Activated CD4-positive, alpha-beta T cell treated with anti-CD3 and anti-CD28 coated beads, Interleukin-2, amount 10 ng/mL, durations not matched to agents 24 days and 14 days (primary cell): ENCODE measurements at places on chromosomes 13 and 19. TPM values are rescaled to one million over a fixed set of nuclear protein-coding genes. Genes with fewer than 3 reads are reported as not detected.

Gene TEX101
- total RNA-seq, result not detected in 2 replicates

Gene FSTL3
- total RNA-seq, result 7.2 and 7.7 TPM in 2 replicates

Gene LRRC63
- total RNA-seq, result 0.26 and 0.40 TPM in 2 replicates

Gene TINCR
- 0.33 and 0.52 TPM in 2 replicates for total RNA-seq

Gene MAMSTR
- total RNA-seq, result 1.2 and 1.4 TPM in 2 replicates

Gene EFNA2
- not detected in 2 replicates for total RNA-seq

Gene CLDN10
- not detected in 2 replicates for total RNA-seq

Gene ZNF17
- total RNA-seq, result 7.4 and 7.8 TPM in 2 replicates

DNA sequence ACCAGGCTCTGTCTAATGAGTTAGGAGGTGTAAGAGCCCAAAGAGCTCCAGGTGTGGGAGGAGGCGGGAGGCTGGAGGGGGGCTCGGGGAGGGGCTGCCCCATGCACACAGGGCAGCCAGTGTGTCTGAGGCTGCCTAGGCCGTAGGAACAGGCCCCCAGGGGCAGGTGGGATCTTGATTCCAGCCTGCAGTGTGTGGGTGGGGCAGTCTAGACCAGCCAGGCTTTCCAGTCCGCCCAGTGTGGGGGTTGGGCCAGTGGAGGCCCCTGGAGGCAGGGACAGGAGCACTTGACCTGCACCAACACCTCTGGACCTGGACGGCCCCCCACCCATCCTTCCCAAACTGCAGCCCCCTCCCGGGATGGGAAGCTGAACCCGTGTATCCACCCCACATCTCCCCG is 5.4 kb upstream of the CAMSAP3 start:
- no peak for DNase-seq

GRCh38 chr19:2625434-2625833 is 77.1 kb downstream of the GNG7 start:
- no peak for DNase-seq

DNA sequence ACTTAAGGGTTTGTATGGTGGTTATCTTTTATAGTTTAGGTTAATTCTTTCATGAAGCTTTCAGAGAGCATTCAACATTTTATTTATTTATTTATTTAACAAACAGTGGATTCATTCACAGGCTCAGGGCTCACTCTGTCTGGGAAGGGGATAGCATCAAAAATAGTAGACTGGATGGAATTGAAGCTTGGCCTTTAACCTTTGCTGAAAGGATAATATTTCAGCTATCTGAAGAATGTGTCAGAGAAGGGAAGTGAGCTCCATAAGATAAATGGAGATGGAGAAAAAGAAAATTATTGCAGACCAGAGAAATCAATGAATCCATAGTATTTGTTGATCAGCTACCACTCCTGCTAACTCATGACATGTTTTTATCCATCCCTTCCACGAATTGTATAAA is 305.6 kb downstream of the COG6 start:
- no peak for DNase-seq

DNA sequence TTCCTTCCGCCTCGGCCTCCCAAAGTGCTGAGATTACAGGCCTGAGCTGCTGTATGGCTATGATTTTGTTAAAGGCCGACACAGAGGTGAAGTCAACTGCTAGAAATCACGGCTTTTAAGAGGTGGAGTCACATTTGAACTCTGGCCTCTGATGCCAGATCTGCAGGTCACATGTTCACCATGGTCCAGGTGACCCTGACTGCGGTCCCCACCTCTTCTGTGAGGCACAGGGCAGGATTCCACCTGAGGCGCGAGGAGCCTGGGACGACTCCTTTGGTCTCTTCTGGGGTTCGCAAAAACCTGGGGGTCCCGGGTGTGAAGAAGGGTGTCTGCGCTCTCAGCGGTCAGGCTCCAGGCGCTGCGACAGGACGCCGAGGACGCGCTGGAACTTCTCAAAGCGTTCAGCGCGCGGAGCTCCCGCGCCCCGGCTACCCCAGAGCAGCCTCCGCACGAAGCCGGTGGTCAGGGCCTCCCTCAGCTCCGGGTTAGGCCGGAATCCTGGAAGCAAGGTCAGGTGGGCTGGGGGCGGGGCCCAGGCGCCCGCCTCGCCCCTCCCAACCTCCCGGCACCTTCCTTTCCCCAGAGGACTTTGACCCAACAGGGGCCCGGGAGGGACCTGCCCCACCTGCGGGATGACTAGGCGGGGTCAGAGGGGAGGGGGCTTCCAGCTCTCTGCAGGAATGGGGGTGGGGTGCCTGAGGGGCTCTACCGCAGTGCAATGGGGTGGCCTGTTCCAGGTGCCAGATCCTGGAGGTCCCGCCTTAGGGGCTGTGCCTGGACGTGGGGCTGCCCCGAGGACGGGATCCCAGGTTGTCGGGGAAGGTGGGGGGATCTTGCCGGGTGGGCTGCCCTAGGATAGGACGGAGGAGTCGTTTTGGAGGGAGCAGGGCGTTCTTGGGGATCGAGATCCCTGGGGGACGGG is 13.0 kb downstream of the TRIP10 start:
- no peak for DNase-seq

DNA sequence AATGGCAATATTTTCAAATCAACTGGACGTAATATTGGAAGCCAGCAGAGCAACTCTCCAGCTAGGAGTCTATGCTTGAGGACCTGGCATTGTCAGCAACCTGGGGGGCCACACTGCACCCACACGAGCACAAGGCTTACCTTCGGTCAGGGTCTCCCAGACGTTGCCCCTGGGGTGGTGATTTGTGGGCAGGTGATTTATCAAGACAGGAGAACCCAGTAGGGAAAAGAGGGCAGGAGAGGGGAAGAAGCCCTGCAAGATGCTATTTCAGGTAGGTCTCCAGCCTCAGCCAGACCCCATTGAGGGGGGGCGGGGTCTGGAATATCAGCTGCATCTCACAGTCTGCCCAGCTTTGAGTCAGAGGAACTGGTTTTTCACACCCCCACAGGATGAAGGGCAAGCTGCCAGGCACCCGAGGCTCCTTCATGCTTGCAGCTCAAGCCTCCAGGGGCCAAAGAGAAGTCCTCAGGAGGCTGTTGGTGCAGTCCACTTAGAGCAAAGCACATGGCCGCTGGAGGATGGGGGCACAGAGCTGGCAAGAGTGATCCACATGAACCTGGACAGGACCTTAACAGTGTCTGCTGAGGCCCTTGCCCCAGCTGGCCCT is 80.9 kb upstream of the UQCRFS1 start:
- no peak for DNase-seq

- DNase-seq, result no peak
Measured at GRCh38 chr13:78601874-78602560, 1.3 kb downstream of the POU4F1 start.

DNA sequence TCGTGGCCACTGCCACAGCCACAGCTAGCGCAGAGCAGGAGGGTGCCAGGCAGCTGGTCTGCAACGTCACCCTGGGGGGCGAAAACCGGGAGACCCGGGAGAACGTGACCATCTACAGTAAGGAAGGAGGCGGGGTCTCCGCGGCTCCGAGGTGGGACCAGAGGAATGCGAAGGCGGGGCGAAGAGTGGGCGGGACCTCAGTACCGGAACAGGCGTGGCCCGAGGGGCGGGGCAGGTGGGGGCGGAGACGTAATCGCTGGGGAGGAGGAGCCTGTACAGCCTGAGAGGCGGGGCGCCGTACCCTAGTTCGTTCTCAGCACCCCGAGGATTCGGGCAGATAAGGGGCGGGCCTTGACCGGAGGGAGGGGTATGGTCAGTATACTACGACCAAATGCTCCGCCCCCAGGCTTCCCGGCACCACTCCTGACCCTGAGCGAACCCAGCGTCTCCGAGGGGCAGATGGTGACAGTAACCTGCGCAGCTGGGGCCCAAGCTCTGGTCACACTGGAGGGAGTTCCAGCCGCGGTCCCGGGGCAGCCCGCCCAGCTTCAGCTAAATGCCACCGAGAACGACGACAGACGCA is 2.5 kb downstream of the ICAM5 start:
- peak; percentile 92 for DNase-seq

GRCh38 chr13:44715287-44716230 is 139.4 kb upstream of the TSC22D1 start:
- DNase-seq, result no peak

DNA sequence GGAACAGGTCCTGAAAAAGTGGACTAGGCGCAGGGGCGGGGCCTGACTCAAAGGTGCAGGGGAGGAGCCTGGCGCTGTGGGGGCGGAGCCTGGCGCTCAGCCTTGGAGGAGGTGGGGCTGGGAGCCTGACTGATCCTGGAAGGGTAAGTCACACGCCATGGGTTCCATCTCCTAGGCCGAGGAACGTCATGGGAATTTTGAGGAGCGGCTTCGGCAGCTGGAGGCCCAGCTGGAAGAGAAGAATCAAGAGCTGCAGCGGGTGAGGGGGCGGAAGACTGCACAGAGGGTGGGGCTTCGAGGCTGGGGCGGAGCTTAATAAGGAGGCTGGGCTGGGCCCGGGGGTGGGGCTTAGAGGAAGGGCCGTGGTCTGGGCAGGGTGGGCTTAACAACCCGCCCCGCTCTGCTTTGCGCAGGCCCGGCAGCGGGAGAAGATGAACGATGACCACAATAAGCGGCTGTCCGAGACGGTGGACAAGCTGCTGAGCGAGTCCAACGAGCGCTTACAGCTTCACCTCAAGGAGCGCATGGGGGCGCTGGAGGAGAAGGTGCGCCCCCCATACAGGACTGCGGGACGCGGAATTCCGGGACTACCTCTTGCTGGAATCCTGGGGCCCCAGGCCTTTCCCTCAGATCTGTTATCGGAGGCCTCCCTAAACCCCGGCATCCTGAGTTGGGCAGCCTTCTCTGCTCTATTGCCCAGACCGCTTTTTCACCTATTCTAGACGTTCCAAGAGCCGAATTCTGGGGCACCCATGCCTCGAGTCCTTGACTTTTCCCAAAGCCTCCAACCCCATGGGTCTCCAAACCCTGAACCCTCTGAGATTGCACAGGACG is 14.5 kb downstream of the PPFIA3 start:
- peak; percentile 90 for DNase-seq

GRCh38 chr13:101660711-101661110 is 208.2 kb downstream of the ITGBL1 start:
- no peak for DNase-seq

- no peak for DNase-seq
Measured at GRCh38 chr19:35041548-35042055, at the start of gene HPN. Gene HPN (plus strand): TSS chr19:35041721. CDS start chr19:35042507, 786 bp downstream.

DNA sequence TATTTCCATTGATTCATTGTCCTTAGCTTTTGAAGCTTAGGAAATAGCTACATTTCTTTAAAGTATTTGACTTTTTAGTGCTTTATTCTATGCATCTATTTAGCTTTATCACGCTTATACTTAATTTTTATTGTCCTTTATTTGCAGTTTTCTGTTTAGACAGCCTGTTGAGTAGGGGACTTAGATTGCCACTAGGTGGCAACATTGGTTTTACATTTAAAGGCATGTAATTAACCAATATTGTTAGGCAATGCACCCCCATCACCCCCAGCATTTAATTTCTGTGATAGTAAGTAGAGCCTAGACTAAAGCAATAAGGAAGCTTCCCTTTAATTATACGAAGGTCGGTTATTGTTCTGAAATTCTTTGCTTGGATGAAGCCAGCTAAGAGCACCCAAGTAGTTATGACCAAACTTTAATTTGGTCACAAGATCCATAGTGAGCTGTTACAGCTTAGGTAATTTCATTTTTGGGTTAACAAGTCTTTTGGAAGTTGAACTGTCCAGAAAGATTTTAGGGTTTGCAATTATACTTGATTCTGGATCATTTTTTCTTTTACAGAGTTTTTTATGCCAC is 36.5 kb downstream of the B3GLCT start:
- DNase-seq, result no peak

GRCh38 chr13:20654156-20654555 is 49.3 kb upstream of the IL17D start:
- DNase-seq, result no peak
